ENCODE measurements at places on chromosomes 16 and 17.
A peak's percentile ranks its signal among the peaks of the same experiment; 100 is the strongest.

GRCh38 chr17:20010099-20010863 lies 1.1 kb downstream of the SPECC1 start:
- no peak for DNase-seq

DNA sequence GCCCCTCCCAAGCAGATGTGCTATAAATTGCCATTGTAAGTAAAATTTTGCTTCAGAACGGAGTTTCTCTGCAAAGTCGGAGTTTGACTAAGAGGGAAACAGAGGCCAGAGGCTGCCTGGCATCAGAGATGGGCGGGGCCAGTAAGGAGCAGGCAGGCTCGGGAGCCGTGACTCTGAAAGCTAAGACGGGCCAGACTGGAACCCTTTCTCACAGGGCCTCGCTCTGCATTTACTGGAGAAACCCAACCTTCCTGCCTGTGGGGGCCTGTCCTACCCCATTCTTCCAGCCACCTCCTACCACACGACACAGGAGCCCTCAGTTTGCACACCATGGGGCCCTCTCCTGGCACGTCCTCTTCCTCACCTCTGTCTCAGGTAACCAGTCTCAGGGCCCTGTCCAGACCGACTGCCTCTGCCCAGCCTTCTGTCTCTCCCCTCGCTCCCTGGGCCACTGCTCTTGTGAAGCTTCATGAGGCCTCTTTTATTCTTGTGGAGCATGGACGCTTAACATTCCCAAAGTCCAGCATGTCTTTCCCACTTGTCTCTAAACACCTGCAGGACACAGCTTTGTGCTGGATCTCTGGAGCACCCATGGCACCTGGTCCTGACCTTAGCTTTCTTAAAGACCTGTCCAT lies 48.4 kb upstream of the ACSF3 start:
- DNase-seq, result no peak

DNA sequence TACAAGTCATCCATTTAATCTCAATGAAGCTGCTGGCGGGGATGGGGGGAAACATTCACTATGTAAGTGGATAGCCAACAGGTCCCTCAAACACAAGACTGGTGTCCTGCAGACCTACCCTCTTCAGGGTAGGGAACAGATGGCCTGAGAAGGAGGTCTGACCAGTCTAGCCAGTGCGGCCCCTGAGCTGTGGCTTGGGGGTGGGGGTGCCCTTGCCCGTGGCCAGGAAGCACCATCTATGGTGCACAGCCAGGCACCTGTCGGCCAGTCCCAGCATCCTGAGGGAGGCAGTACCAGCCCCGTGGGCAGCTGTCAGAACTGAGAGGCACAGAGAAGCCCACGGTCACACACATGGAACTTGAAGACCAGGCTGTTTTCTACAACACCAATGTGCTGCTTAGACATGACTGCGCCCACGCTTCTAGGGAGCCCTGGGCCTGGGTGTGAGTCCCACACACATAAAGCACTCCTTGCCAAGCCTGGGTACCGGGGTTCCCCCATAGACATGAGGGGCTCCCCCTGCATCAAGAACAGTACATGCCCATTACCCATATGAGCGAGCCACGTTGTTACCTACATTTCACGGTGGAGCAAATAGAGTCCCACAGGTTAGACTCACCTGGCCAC lies 40.9 kb downstream of the RMI2 start:
- no peak for DNase-seq

- DNase-seq, result no peak
These were observed 15.4 kb upstream of the KRT17 start for GRCh38 chr17:41639492-41640473.

- DNase-seq, result no peak
These were observed 58.5 kb downstream of the XYLT1 start for GRCh38 chr16:17412221-17412620.

DNA sequence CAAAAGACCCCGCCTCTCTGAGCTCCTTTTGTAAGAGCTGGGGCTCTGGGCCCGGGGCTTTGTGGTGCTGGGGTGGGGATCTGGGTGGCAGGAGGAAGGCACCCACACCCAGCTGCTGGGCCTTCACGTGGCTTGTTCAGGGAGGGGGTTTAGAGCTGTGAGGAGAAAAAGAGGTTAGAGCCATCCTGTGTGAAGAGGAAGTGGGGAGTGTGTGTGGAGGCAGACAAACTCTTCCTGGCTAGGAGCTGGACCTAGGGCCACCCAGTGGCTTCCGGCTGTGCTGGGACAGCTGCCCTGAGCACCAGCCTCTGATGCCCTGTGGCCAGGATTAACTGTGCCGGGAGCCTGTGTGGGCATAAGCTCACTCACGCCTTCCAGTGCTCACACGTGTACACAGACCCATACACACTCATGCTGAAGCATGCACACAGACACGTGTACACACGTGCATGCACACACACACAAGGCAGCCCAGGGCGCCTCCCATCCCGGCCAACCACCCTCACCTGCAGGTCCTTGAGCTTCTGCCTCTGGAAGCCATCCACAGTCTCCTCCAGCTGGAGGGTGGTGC lies 7.4 kb downstream of the CIBAR2 start:
- DNase-seq, result no peak

- DNase-seq, result no peak
These were observed 417.6 kb upstream of the DYNLRB2 start for GRCh38 chr16:80123189-80123588.

GRCh38 chr17:70099294-70099693 lies 24.3 kb downstream of the KCNJ16 start:
- DNase-seq, result no peak

- DNase-seq, result no peak
These were observed 868 bp downstream of the KCNJ12 start for GRCh38 chr17:21376759-21377690.

- DNase-seq, result no peak
These were observed 37.8 kb upstream of the ULK2 start for GRCh38 chr17:19905502-19905901.

GRCh38 chr17:75012096-75012345 lies 449 bp upstream of the MRPL58 start:
- DNase-seq, result no peak

DNA sequence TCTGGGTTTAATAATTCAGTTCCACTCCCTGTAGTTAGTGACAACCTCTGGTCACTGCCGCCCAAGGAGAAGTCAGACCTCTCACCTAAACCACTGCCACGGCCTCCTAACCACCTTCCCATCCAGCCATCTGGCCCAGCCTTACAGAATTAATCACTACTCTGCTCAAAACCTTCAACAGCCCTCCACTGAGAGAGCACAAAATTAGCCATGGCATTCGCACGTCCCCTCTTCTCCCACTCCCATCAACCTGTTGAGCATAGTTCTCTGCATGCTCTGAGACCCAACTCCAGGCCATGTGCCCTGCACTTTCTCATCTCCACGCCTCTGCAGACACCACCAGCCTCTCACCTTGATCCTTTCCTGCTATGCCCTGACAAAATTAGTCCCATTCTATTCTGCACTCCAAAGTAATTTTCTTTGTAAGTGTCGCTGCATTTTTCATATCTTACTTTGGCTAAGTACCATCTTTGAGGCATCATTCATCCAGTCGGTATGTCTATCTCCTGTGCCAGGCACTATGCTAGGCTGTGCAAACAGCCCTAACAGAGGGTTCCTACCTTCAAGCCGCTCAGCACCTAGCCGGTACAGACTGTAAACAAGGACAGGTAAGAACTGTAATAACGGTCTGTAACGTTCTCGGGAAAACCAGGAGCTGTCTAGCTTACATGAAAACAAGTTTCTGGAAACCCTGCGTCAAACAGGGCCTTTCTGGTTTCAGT lies 963 bp downstream of the COPRS start:
- DNase-seq, result no peak

DNA sequence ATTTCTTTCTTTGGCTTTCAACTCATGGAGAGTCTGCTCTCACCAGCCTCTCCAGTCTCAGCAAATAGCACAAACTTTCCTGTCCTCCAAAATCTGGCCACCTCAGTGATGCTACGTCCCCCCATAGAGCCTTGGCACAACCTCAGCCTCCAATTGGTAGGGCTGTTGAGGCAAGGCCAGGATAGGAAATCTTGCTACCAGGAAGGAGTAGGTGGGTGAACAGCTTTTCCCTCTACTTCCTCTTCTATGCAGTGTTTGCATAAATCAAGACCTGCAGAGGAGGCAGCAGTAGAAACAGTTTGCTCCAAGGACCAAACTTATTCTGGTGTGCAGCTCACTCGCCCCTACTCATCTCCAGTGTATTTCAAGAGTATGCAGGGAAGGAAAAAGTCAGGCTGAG lies 701 bp upstream of the DPEP2 start:
- DNase-seq, result no peak

DNA sequence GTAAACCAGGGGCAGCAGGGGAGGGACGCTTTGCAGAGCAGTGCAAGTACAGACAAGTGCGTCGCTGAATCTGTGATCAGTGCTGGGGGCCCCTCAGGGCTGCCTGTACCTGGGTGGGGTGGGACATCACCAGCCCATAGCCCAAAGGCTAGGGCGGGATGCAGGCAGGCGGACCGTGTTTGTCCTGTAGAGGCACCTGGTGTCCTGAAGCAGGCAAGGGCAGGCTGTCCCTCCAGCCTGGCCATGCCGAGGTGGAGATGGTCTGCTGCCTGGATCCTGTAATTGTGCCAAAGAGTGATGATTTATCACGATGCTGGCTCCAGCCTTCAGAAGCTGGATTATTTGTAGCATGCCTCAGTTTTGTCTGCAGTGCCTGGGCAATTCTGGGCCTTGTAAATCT lies 137.9 kb upstream of the GSE1 start:
- DNase-seq, result no peak

- DNase-seq, result no peak
These were observed 37.1 kb upstream of the NOL11 start for GRCh38 chr17:67680445-67681224.

DNA sequence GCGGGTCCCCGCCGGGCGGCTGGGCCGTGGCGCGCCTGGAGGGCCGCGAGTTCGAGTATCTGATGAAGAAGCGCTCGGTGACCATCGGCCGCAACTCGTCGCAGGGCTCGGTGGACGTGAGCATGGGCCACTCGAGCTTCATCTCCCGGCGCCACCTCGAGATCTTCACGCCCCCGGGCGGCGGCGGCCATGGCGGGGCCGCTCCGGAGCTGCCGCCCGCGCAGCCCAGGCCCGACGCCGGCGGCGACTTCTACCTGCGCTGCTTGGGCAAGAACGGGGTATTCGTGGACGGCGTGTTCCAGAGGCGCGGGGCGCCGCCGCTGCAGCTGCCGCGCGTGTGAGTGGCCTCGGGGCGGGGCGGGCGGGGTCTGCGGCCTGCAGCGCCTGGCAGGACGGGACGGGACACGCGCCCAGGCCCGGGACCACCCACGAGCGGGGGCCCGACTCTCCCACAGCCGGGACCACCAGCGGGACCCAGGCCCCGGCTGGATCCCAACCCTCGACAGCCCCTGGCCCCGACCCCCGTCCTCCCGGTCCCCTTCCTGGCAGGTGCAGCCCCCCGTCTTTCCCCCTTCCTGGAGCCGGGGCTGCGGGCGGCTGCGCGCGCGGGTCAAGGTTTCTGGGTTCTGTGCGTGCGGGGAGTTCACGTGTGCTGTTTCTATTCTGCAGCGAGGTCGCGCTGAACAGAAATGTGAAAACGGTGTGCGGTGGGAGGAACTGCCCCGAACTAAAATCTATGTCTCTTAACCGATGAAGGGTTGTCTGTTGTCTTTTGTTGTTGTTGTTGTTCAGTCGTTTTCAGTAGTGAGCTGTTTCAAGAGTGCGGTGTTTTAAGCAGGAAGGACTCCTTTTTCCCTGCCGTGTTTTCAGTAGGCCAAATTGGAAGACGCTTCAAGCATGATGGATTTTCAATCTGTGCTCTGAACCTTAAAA lies 705 bp downstream of the FOXK2 start:
- DNase-seq, result peak; percentile 29

GRCh38 chr17:71496552-71496951 lies 624.3 kb upstream of the SOX9 start:
- no peak for DNase-seq

- no peak for DNase-seq
These were observed 10.6 kb upstream of the HOXB2 start for GRCh38 chr17:48555258-48556228.

GRCh38 chr16:53503991-53504663 lies 1.1 kb upstream of the AKTIP start:
- peak; percentile 15 for DNase-seq

GRCh38 chr16:88062341-88063210 lies 111.3 kb downstream of the BANP start:
- DNase-seq, result no peak

DNA sequence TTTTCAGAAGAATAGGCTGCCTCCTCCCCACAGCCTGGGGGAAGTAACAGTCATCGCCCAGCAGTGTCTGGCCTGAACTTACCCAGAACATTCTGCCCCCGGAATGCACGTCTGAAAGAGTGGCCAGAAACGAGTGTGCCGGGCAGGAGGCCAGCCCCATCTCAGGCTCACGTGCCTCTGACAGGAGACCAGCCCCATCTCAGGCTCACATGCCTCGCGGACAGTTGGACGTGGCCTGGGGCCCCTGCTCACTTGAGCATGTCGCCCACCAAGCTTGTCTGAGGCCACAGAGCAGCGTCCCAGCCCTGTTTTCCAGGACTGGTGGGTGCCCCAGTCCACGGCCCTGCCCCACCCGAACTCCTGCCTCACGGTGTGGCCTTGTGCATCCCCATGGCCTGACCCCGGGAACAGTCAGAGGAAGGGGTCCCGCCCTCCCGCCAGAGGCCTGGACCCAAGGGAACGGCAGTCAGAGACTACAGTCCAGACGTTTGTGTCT lies 16.3 kb upstream of the CDH15 start:
- DNase-seq, result no peak

DNA sequence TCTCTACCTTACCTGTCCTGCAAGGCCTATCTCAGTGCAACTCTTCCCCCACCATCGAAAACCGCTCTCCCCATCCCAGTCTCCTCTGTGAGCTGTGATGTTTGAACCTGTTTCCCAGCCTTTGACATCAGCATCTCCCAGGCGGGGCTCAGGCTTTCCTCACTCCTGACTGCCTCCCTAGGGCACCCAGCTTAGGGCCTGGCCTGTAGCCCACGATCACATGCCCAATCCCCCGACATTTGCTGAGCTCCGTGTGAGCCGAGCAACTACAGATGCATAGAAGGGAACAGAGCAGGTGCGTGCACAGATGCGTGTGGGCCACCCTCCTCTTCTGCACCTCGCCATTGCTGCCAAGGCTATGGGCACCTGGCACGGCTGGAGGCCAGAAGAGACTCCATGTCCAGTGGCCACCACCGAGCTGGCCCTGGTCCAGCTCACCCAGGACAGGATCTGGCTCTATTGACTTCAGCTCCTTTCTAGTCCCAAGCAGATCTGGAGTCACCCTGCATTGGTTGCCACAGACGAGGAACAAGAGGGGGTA lies 35.5 kb upstream of the CMIP start:
- no peak for DNase-seq

GRCh38 chr17:2852729-2853282 lies 56.6 kb downstream of the RAP1GAP2 start:
- DNase-seq, result no peak

- no peak for DNase-seq
These were observed 9.6 kb upstream of the CES1 start for GRCh38 chr16:55842369-55843104.

- peak; percentile 67 for DNase-seq
These were observed 6.2 kb upstream of the SLC16A13 start for GRCh38 chr17:7029659-7030058.

- DNase-seq, result no peak
These were observed 238.7 kb upstream of the CIBAR2 start for GRCh38 chr16:85350973-85351372.

- no peak for DNase-seq
These were observed 19.1 kb upstream of the NTN1 start for GRCh38 chr17:9002227-9002605.

All from stimulated activated CD4-positive, alpha-beta T cell treated with anti-CD3 and anti-CD28 coated beads, Interleukin-4, amount 100 ng/mL, for 4 hours (primary cell).